ENCODE measurements at places on chromosomes 2 and 18. TPM values are rescaled to one million over a fixed set of nuclear protein-coding genes. Genes with fewer than 3 reads are reported as not detected.

DNA sequence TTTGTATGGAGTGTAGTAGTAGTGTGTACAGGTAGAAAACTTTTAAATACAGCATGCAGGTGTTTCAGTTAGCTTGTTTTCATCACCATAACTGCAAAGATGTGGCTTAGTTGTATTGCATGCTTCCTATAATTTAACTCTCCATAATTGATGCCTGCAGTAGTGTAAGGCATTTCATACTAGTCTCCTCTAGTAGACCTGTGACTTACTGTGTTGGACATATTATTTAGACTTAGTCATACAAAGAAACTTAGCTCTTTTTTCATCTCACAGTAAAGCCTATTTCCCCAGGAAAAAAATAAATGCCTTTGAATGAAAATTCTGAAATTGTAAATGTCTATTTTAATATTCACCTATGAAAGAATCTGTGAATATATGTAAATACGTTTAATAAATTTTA lies 52.8 kb upstream of the TWSG1 start:
- no peak for DNase-seq

DNA sequence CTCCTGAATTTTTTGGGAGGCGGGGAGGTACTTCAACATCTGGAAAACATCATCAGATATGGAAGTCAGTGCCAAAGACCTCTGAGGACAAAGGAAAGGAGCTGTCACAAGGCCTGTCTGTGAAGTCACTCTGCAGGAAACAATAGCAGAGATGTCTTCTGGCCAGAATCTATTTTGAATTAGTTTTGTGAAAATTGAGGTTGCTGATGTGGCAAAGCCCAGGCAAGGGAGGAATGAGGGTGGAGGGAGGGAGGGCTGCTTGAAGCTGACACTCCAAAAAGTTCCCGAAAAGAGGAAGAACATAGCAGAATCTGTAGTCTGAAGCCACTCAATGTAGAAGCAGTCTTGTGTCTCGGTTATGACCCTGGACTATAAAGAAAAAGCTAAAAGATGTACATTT lies 151.1 kb upstream of the LHCGR start:
- no peak for DNase-seq

- no peak for DNase-seq
Measured at GRCh38 chr18:48576457-48576771, 37.6 kb downstream of the CTIF start.

GRCh38 chr2:178819147-178819875 lies 12.1 kb upstream of the TTN start:
- no peak for DNase-seq

GRCh38 chr2:34368304-34368703 lies 769.2 kb upstream of the FAM98A start:
- no peak for DNase-seq

GRCh38 chr2:6297238-6297637 lies 568.5 kb downstream of the CMPK2 start:
- DNase-seq = no peak

DNA sequence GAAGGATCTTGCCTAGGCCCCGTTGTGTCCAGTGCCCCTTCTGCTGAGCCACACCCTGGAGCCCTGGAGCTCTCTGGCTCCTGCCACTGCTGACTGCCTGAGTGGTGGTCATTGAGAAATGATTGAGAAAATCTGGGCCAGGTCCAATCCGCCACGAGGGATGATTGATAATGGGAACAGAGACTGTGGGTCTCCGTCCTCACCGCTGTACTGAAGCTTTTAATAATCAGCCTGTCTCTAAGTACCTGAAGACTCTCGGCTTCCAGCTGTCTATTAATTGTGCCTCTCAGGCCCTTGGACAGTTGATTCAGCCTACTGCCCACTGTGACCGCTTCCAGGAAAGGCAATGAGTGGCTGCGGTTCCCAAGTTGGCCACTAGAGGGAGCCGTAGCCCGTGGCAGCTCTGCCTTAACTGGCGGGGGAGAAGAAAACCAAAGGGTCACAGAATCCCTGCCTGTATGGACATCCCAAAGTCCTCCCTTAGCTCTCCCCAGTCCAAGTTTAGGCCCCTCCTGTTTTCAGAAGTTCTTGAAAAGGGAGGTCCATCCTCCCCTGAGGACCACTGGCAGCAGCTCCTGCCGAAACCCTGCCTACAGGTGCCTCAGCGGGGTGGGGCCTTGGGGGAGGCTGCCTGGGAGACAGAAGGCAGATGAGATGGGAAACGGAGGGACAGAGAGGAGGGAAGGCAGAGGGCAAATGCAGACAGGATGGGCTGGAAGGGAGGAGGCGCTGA lies 213.6 kb downstream of the TNS1 start:
- DNase-seq = peak; percentile 22

DNA sequence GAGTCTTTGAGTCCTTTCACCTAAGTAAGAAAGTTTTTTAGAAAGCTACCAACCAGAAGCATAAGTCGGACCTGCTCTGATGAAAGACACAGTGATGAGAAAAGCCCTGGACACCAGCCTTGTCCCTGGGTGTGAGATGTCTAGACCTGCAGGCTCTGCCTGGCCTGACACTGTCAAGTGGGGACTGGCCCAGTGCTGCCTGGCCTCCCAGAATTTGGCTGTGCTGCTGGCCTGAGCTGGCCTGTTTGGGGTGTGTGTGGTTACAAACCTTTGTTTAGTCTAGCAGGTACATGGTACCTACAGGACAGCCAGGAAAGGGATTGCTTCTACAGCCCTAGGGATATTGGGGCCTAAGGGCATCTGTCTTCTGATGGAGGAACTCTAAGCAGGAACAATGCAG lies 48.3 kb downstream of the ASB1 start:
- no peak for DNase-seq

GRCh38 chr2:154032220-154032619 lies 160.5 kb downstream of the GALNT13 start:
- DNase-seq = no peak

DNA sequence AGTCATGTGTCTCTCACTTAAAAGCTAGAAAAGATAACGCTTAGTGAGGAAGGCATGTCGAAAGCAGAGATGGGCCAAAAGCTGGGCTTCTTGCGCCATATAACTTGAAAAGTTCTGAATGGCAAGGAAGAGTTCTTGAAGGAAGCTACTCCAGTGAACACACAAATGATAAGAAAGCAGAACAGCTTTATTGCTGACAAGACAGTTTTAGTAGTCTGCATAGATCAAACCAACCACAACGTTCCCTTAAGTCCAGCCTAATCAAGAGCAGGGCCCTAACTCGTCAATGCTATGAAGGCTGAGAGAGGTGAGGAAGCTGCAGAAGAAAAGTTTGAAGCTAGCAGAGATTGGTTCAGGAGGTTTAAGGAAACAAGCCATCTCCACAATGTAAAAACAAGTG lies 55.7 kb downstream of the GALNT1 start:
- DNase-seq = no peak

DNA sequence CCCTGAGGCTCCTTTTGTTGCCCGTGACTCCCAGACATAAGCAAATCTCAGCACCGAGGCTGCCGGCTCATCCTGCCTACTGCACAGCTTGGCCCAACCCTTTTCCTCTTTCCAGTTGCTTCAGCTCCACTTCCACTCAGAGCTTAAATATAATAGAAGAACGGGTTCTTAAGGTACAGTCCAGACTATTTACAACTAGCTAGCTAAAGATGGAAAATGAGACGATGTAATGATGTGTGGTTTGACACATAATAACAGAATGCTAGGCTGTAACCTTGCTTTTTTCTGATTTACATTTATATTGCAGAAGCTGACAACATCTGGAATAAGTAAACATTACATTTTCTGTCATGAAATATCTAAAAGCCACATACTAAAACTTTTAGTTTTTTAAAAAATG lies 26.9 kb upstream of the ATP9B start:
- DNase-seq = no peak

GRCh38 chr2:220936641-220937197 lies 635.4 kb downstream of the EPHA4 start:
- no peak for DNase-seq

- DNase-seq = peak; percentile 8
Measured at GRCh38 chr2:203623096-203623495, 83.3 kb upstream of the CD28 start.

- DNase-seq = peak; percentile 29
Measured at GRCh38 chr18:74654638-74655037, 57.0 kb downstream of the ZNF407 start.

- DNase-seq = peak; percentile 44
Measured at GRCh38 chr18:70044632-70045031, 97.0 kb upstream of the CD226 start.

- peak; percentile 31 for DNase-seq
Measured at GRCh38 chr2:101515477-101515876, 40.6 kb upstream of the RFX8 start.

CFC1B gene
- not detected for total RNA-seq

CNTNAP5 gene
- not detected for total RNA-seq

LIMS4 gene
- total RNA-seq = 20.8 TPM

ECEL1 gene
- total RNA-seq = not detected

DLGAP1 gene
- total RNA-seq = under 0.01 TPM

DSEL gene
- 8.5 TPM for total RNA-seq

PLB1 gene
- 0.26 TPM for total RNA-seq

Data from dermis microvascular lymphatic vessel endothelial cell (primary cell).